ENCODE measurements at places on chromosomes 7 and 10.

DNA sequence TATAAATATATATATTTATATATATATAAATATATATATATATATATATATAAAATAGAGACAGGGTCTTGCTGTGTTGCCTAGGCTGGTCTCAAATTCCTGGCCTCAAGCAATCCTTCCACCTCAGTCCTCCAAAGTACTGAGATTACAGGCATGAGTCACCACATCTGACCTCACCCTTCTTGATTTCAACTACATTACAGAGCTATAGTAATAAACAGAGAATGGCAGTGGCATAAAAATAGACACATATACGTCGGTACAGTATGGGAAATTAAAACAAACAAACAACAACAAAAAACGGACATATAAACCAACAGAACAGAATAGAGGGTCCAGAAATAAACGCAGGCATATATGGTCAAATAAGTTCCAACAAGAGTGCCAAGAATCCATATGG is 77.6 kb upstream of the PPP1R3A start:
- no peak for DNase-seq

GRCh38 chr10:47256751-47257336 is 43.2 kb upstream of the GDF10 start:
- no peak for DNase-seq

GRCh38 chr10:79331709-79332108 is 15.6 kb upstream of the PPIF start:
- DNase-seq: peak; percentile 79

DNA sequence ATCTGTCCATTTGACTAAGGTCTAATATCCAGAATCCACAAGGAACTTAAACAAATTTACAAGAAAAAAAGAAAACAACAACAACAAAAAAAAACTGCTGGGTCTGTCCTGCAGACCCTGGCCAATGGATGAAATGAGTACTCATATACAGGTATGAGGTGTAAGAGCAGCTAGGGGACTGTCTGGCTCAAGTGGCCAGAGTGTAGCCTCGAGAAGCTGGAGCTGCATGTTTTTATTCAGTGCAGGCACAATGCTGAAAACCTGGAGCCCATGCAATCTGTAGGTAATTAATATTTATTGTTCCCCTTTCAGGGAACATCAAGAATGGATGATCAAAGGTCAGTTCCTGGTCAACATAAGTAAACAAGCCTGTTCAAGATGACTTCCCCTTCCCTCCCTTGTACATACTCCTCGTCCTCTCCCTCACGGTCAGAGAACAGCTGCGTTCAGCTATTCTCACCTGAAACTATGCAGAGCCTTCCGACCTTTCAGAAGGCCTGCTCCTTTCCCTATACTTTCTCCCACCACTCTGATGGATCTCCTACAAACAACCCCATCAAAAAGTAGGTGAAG is 15.5 kb downstream of the CYP2C19 start:
- DNase-seq: no peak

GRCh38 chr7:127961786-127962453 is 69.3 kb downstream of the LRRC4 start:
- no peak for DNase-seq

DNA sequence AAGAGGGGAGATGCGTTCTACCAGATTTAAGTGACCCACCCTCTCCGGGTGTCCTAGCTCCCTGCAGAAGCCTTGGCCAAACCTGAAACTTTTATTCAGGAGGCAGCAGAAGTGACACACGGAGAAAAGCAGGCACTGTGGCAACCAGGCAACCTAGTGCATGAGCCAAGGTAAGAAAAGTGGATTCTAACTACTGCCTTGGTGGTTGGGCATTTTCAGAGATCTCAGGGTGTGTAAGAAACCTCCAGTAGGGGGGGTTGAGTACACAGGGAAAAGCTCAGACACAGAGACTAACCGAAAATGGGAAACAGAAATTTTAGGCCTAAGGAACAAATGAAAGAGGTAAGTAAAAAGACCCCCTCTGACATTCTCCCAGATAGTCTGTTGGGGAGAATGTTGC is 645.7 kb downstream of the ANKRD7 start:
- no peak for DNase-seq

- DNase-seq: no peak
Measured at GRCh38 chr10:10490581-10490980, 527.1 kb upstream of the CELF2 start.

GRCh38 chr7:111788286-111789047 is 226.2 kb upstream of the IMMP2L start:
- DNase-seq: no peak

DNA sequence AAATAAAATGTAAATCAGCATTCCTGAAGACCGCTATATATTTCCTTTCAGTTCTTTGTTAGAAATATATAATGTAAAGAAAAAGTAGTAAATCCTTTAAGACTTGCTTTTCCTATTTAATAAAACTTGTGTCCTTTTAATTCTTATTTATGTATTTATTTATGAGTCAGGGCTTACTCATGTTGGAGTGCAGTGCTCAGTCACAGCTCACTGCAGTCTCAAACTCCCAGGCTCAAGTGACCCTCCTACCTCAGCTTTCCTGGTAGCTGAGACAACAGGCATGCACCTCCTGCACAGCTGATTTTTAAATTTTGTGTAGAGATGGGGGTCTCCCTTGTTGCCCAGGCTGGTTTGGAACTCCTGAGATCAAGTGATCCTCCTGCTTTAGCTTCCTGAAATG is 724.5 kb downstream of the ANKRD7 start:
- no peak for DNase-seq

GRCh38 chr10:131746241-131746711 is 154.5 kb upstream of the PPP2R2D start:
- DNase-seq: no peak

- DNase-seq: no peak
Measured at GRCh38 chr10:63765126-63765525, 243.9 kb downstream of the REEP3 start.

GRCh38 chr10:51311228-51311627 is 236.9 kb downstream of the PRKG1 start:
- no peak for DNase-seq

GRCh38 chr7:55570218-55570873 is 2.0 kb downstream of the VOPP1 start:
- no peak for DNase-seq

- no peak for DNase-seq
Measured at GRCh38 chr7:4164556-4164955, 517.5 kb upstream of the FOXK1 start.

GRCh38 chr7:77570330-77571011 is 33.4 kb downstream of the PTPN12 start:
- no peak for DNase-seq

DNA sequence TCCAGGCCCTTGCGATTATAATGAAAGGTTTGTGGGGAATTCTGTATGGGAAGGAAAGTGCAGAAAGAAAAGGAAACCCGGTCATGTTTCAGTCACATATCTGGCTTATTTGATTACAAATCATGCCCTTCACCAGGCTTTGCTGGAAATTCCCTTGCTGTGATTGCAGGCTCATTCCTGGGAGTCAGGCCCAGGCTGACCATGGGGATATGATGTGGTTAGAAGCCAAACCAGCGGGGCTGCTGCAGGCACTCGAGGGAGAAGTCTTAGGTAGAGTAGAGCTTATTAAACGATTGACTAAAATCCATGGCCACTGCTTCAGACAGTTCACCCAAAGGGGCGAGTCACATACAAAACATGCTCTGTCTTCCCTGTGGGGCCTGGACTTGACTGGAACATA is 16.2 kb downstream of the PKD1L1 start:
- DNase-seq: no peak

GRCh38 chr7:3119963-3120362 is 76.3 kb upstream of the CARD11 start:
- DNase-seq: no peak

- no peak for DNase-seq
Measured at GRCh38 chr7:142597547-142597946, 151.7 kb upstream of the PRSS1 start.

GRCh38 chr7:73899731-73900142 is 38.8 kb downstream of the TMEM270 start:
- DNase-seq: no peak

- no peak for DNase-seq
Measured at GRCh38 chr10:15149042-15149771, 19.3 kb downstream of the NMT2 start.

DNA sequence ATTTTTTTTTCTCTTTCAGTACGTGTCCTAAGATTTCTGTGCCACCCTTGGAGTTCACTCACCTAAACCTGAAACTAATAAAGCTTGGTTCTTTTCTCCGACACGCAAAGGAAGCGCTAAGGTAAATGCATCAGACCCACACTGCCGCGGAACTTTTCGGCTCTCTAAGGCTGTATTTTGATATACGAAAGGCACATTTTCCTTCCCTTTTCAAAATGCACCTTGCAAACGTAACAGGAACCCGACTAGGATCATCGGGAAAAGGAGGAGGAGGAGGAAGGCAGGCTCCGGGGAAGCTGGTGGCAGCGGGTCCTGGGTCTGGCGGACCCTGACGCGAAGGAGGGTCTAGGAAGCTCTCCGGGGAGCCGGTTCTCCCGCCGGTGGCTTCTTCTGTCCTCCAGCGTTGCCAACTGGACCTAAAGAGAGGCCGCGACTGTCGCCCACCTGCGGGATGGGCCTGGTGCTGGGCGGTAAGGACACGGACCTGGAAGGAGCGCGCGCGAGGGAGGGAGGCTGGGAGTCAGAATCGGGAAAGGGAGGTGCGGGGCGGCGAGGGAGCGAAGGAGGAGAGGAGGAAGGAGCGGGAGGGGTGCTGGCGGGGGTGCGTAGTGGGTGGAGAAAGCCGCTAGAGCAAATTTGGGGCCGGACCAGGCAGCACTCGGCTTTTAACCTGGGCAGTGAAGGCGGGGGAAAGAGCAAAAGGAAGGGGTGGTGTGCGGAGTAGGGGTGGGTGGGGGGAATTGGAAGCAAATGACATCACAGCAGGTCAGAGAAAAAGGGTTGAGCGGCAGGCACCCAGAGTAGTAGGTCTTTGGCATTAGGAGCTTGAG is at the start of gene CFTR:
TSS of gene CFTR (plus strand) at position 801 of the 830 bp plus-strand sequence. CDS start 70 bp downstream, outside the sequence.
- no peak for DNase-seq

DNA sequence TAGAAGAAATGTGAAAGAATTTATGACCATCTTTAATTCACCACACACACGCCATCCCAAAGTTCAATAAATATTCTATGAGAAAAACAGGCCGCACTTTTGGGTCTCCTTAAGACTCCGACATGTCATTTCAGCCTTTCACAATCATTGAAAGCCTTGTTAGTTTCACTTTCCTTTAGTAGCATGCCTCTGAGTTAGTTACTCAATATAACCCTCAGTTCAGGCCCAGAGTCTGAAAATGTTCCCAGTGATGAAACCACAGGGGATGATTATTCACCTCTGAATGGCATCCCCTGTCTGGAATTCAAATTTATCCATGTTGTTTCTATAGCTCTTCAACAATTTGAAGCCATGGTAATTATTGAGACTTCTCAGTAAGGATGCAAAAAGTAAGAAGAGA is 278.1 kb upstream of the NRP1 start:
- no peak for DNase-seq

- peak; percentile 44 for DNase-seq
Measured at GRCh38 chr10:26556748-26557640, 118.9 kb downstream of the APBB1IP start.

GRCh38 chr7:41030673-41031072 is 672.2 kb downstream of the INHBA start:
- no peak for DNase-seq

DNA sequence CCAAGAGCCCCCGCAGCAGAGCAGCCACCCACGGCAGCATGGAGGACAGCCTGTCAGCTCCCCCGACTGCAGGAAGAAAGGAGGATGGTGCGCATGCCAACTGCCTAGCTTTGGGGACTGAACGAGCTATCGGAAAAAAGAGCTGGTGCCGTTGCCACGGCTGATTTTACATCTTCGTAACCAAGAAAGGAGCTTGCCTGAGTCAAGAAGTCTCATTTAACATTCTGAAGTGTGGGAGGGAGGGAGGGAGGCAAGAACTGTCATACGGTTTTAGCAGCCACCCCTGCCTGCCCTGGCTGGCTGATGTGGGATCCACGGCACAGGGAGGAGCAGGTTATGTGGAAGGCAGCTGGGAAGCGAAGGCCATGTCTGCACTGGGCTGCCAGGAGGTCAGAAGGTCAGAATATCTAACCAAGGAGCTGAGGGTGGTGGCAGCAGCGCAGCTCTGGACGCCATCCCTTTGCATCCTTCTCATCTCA is 74.7 kb upstream of the CAMK2B start:
- DNase-seq: no peak

DNA sequence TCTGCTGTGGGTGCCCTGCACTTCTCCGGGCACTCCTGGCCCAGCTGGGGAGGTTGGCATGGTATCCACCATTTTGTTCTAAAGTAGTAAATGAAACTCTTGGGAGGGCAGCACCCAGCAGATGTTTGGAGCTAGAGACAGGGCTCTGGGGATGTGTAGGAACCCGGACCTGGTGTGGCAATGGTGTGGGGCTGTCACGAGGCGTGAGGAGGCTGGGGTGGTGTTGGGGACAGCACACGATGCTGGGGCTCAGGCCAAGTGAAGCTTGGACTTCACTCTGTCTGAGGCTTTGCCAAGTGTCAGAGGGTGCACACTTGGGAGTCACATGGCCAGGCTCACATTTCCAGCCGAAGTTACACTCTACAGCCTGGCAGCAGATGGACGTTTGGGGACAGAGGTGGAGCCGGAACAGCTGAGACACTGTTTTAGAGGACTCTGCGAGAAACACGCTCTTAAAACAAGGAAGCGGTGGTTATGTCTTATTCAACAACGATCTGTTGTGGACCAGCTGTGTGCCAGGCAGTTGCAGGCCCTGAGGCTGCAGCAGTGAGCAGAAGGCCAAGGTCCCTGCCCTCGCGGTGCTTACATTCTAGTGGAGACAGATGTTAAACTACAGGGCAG is 118.2 kb downstream of the CUX1 start:
- no peak for DNase-seq

DNA sequence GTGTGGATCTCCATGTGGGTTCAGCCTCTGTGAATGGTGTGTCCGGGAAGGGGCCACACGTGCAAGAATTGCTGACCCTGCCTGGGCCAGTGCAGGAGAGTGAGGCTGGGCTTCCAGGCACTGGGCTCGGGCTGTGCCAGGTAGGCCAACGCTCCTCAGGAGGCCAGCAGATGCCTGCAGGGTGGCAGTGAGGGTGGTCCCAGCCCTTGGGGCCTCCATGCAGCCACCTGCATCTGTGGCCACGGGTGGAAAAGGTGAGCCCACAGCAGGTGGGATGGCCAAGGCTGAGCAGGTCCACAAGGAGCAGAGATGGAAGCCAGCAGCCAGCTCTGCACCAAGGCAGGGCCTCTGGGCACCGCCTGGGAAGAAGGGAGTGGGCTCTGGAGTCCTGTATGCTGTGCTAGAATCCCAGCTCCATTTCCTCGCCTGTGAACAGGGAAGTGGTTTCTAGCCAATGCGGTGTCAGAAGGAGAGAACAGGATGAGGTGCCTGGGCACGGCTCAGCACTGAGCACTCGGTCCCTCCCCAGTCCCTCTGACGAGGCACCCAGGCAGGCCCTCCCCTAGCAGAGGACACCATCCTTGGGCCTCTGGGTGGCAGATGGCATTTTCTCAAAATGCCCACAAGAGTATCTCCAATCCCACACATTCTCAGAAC is 31.1 kb upstream of the RET start:
- DNase-seq: no peak

GRCh38 chr7:134907000-134907399 is 79.3 kb upstream of the AGBL3 start:
- no peak for DNase-seq
